ENCODE measurements at places on chromosomes 5 and 9.

GRCh38 chr9:135927195-135928013 lies 20.1 kb upstream of the CAMSAP1 start:
- no peak for DNase-seq

GRCh38 chr9:129571298-129572051 lies 49.4 kb downstream of the C9orf50 start:
- DNase-seq, result no peak

GRCh38 chr5:139562847-139563246 lies 1.7 kb downstream of the UBE2D2 start:
- no peak for DNase-seq

DNA sequence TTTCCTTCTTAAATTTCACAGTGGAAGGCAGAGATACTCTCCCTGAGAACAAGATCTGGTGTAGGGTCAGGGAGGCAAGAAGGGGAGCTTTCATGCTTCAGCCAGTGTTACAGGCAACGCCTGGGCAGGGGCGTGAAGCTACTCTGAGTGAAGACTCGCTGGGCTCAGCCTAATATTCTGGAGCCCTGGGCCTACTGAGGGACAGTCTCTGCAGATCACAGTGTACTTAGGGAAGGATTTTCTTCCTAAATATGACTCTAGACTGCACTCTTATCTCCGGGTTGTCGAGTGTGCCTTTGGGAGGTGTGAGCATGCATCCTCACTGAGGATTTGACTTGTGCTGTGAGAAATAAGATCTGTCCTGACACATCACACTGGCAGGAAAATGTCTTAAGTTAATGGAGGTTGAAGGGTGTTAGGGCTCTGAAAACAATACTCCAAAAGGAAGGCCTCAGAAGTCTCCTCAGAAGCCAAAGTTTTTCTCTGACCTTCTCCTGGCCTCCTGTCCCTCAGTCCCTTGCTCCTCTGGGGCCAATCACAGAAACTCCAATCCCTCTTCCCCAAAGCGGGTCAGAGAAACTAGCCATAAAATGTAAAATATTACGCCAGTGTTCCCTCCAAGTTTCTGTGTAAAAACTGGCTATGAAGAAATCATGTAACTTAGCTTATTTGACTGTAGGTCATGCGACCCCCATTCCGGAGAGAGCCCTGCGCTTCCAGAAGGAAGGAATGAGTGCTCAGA lies 156.8 kb upstream of the TBC1D2 start:
- DNase-seq, result no peak

DNA sequence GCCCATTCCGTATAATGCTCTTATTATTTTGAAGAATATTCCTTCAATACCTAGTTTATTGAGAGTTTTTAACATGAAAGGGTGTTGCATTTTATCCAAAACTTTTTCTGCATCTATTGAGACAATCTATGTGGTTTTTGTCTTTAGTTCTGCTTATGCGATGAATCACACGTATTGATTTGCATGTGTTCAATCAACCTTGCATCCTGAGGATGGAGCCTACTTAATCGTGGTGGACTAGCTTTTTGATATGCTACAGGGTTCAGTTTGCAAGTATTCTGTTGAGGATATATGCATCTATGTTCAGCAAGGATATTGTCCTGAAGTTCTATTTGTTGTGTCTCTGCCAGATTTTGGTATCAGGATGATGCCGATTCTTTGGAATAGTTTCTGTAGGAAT lies 1070.3 kb upstream of the CDH18 start:
- no peak for DNase-seq

- no peak for DNase-seq
Observed at GRCh38 chr9:137157618-137158415, 12.0 kb downstream of the LRRC26 start.

DNA sequence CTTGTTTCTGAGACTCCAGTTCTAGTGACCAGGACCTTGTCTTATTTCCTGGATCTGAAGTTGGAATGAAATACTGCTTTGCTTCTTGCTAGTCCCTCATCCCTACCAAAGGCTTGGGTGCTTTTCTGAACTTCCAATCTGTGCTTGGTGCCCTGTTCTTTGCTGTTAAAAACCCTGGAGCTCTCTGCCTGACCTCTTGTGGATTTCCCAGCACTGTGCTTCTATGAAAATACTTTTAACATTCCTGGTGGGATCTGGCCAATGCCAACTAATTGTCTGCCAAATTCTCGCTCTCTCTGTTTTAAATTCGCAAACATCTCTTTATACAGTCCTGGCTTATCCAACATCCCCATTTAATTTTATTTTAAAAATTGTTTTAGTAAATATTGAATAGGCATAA lies 26.7 kb upstream of the CSNK1G3 start:
- DNase-seq, result no peak

GRCh38 chr9:83299571-83299970 lies 236.6 kb upstream of the RASEF start:
- no peak for DNase-seq

DNA sequence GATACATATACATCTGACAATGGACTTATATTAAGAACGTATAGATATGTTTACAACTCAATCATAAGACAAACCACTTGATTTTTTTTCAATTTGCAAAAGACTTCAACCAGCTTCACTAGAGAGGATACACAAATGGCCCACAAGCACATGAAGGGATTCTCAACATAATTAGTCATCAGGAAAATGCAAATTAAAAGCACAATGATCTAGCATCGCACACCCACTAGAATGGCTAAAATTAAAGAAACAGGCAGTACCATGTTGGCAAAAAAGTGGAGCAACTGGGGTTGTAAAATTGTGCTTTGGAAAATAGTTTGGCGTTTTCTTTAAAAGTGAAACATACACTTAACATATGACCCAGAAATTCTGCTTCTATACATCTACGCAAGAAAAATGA lies 80.0 kb upstream of the TRIO start:
- no peak for DNase-seq

GRCh38 chr9:108258640-108259039 lies 597.1 kb downstream of the ACTL7B start:
- no peak for DNase-seq

DNA sequence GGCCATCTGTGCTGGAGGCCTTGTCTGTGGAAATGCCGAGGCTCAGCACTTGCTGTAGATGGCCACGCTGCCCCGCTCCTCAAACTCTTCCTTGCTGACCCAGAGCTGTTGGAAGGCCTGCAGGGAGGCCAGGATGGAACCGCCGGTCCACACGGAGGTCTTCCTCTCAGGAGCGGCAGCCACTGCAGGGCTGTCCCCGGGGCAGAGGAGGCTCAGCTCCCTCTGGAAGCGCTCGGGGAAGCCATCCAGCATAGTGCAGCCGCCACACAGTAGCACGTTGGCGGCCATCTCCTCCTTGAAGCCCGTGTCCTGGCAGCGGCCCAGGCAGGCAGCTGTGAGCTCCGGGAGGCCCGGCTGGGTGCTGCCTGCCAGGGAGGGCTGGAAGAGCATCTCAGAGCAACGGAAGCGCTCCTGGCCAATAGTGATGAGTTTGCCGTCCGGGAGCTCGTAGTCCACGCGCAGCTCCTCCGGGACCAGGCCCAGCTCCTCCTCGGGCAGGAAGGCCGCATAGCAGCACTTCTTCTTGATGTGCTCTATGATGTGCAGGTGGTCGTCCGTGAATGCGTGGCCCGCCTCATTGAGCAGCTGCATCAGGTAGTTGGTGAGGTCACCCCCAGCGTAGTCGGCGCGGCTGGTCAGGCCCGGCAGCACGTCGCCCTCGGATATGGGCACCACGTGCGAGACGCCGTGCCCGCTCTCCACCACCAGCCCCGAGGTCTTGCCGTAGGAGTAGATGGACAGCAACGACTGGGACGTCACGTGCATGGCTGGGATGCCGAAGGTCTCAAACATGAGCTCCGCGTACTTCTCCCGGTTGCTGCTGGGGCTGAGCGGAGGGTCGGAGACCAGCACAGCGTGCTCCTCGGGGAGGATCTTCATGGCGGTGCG lies 901 bp downstream of the ACTL7B start:
- DNase-seq, result no peak

- DNase-seq, result no peak
Observed at GRCh38 chr5:67065237-67065636, 131.4 kb downstream of the CD180 start.

DNA sequence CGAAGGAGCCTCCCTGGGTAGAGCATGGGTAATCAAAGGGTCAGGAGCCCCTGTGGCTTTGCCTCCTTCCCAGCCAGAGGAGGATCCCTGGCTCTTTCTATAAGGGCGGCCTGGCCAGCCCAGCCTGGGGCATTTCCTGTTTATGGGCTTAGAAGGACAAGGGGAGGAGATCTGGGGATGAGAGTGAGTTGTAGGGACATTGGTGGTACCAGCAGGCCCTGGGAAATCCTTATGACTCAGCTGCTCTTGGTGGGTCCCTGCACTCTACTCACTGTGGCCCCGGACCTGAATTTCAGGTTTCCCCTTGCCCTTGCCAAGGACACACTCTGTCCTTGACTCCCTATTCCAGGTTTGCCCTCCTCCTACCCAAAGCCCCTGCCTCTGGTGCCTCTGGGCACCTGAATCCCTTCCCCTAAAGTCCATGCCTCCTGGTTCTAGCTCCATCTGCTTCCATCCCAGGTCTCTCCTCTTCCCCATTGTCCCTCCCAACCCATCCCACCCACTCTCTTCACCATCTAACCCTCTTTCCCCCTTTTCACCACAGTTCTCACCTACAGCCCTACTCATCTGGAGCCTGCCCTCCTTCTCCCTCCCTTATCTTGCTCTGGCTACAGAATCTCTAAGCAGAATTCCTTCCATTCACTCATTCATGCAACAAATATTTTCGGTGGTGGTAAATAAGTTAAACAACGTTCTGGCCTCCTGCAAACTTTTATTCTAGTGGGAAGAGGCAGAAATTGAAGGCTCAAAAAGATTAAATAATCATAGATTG lies 34.9 kb downstream of the PCDH1 start:
- no peak for DNase-seq

DNA sequence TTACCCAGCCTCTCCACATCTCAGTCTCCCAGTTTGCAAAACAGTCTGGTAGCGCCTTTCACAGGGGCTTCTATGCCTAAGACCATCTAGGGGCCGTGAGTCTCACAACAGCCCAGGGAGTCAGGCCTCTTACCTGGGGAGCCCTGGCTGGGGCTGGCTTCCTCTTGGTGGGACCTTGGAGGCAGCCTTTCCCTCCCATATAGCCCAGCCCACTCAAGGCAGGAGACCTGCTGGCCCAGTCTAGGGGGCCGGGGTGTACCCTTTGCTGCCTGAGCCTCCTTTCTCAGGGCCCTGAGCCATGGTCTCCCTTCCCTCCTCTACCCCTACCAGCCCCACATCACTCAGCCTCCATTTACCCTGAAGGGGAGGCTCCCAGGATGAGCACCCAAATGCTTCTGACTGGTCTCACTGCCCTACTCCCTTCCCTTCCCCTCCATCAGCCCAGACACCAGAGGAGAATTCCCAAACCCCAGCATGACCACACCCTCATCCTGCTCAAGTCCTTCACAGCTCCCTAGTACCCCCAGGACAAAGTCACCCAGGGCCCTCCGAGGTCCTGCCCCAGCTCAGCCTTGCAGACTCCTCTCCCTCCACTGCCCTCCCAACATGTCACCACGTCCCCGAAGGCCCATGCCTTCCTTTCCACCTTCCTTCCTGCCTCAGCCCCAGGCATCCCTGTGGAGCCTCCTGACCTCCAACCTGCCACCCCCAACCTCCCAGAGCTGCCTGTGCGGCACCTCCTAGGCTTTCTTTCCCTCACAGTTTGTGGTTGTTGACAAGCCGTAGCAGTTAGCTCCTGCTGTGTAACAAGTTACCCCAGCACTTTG lies 55.3 kb downstream of the BARX1 start:
- DNase-seq, result no peak

- DNase-seq, result no peak
Observed at GRCh38 chr9:6955251-6955921, 197.6 kb downstream of the KDM4C start.

DNA sequence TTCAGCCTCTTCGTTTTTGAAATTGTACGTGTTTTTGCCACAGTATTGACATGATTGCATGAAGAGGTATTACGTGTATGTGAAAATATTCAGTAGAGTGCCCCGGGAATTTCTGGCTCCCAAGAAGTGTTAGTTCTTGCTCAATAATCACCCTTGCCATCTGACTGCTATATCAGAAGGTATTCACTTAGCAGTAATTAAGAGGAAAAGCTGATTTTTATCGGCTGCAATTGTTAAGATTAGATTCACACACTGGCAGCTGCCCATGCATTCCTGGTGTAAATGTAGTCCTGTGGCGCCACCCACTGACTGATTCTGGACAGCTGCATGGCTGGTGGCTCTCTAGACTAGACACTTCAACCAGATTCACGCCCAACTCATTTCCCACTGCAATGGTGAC lies 440.1 kb upstream of the ADAMTS16 start:
- DNase-seq, result no peak

DNA sequence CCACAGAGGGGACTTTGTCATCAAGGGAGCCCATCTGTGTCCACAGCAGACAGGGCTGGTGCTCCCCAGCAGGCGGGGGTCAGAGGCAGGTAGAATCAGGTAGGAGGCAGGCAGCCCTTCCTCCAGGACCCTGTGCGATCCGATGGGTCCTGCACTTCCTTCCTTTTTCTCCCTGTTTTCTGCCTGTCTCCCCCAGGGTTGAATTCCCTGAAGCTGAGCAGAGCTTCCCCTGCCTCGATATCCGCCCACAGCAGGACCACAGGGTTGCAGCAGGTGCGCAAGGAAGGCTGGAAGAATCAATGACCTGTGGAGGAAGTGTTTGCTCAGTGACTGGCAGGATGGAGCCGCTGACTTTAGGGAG lies 69.2 kb downstream of the MRPL36 start:
- DNase-seq, result no peak

GRCh38 chr9:121637713-121638220 lies 13.7 kb upstream of the DAB2IP start:
- peak; percentile 7 for DNase-seq

GRCh38 chr5:173472164-173472563 lies 143.9 kb upstream of the STC2 start:
- no peak for DNase-seq

GRCh38 chr5:154377754-154378533 lies 67.9 kb upstream of the SAP30L start:
- no peak for DNase-seq

DNA sequence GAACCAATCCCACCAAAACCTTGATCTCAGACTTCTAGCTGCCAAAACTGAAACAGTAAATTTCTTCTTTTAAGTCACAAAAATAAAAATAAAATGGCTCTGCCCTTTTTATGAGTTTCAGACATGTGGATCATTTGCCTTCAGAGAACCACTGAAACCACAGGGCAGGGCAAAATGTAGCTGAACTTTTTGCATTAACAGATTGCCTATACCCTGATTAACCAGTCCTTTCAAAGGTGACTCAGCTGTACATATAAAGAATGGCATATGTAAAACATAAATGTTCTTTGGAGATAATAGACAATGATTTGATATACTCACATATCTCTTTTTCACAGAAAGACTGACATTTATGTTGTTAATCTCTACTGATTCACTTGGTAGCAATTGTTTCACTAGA lies 187.1 kb upstream of the GRIN3A start:
- no peak for DNase-seq

All from GOT3 (cell line).